ENCODE measurements at places on chromosomes 16 and 17.

GRCh38 chr17:51722994-51723393 is 435.5 kb downstream of the CA10 start:
- no peak for DNase-seq

DNA sequence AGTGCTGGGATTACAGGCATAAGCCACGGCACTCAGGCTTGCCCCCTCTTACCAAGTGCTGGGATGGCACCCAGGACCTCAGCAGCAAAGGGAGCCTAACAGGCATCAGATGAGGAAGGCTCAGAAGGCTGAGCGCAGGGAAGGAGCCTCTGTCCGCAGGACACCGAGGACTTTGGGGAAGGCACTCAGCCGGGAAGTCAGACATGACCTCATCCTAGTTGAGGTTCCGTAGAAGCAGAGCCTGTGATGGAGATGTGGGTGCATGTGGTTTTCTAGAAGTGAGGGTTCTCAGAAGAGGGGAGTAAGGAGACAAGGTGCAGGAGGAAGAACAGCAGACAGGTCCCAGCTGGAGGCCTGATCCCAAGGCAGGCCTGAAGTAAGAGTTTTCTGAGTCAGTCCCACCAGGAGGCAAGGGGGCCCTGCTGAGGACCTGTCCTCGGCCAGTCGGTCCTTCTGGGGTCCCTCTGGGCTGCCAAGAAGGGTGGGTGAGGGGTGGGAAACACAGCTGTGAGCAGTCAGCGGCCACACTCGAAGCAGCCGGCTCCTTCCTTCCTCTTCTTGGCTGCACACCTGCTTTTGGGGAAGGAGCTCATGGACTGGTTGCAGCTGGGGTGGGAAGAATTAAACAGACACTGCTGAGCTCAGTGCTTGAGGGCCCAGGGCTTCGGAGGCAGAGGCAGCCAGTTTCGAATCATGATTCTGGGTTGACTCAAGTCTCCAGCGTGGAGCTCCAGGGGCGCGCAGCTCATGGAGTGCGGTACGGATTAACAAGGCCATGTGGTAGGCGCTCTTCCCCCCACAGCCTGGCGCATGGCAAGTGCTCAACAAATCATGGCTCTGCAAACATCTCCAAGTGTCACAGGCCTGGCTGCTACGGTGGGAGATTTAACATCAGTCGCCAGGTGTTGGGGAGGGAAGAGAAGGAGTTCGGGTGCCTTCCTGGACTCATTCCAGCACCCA is 38.9 kb upstream of the SNN start:
- DNase-seq = no peak

DNA sequence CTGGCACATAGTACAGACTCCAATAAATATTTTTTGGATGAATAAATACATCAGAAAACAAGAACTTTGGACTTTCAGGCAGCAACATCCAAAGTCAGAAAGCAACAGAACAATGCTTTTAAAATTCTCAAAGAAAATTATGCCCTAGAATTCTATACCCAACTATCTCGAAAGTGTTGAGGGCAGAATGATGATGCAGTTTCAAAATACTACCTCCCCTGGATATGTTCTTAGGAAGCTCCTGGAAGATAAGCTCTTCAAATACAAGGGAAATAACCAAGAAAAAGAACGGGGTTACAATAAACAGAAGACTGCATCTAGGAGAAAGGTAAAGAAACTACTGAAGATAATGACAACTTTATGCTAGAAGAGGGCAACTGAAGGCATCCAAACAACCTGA is 11.0 kb downstream of the SIAH1 start:
- no peak for DNase-seq

- DNase-seq = no peak
Observed at GRCh38 chr17:28940675-28941074, 10.6 kb downstream of the PHF12 start.

DNA sequence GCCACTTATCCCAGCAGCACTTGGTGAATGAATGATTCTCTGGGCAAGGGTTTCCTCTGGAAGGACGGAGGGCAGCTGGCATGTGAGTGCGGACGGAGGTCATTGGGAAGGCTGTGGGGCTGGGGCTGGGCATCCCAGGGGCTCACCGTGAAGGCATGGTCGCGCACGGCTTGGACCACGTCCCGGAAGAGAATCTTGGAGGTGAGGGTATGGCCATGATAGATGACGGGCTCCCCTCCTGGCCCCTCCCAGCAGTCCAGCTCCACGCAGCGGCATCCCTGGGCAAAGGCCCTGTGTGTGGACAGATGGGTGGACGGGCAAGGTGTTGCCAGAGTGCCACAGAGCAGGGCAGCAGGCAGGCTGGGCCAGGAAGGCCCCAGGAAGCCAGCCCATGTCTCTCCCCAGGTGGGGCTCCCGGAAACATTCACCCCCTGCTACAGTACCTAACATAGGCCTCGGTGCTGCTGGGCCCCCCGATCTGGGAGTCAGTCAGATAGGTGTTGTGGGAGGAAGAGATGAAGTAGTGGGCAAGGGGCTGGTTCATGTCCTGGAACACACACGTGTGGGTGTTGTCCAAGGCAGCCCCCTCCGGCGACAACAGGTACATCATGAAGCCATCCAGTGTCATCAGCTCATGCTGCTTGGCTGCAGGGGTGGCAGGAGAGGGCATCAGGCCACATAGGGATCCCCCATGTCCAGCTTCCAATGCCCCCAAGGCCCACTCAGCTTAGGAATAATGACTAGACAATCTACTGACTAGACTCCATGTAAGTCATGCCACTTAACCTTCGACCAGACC is 14.3 kb downstream of the PLCD3 start:
- DNase-seq = no peak

DNA sequence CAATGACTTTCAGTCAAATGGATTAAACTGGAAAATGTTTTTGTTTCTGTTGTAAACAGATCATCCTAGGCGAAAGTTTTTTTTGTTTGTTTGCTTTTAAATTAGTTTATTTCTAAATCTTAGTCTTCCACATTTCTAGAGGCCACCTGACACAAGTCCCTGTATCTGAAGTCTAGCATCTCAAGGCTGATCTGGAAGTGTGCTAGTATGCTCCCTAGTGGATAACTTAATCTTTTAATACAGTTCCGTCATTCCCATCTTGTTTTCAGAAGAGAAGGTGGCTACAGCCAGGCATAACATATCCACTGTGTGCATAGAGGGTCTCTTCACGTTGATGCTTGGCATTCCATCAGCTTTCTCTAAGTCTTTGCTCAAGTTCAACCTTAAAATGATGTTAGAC is 7.6 kb downstream of the IFT20 start:
- no peak for DNase-seq

DNA sequence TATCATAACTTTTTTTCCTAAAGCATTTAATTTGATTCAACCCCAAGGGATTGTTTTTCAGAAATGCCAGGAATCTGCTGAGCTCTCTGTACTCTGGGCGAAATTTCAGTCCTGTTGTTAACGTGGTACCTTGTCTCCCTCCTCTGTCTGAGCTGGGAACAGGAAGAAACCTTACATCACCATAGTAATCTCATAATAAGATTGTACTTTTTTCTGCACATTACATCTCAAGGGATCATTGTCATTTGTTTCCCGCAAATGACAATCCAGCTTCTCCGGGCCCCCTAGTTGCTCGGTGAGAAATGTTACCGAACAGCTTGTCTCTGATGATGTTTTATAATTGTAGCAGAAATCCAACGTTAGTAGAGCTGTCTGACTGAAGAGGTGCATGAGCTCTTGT is 152.7 kb upstream of the ERCC4 start:
- DNase-seq = no peak

DNA sequence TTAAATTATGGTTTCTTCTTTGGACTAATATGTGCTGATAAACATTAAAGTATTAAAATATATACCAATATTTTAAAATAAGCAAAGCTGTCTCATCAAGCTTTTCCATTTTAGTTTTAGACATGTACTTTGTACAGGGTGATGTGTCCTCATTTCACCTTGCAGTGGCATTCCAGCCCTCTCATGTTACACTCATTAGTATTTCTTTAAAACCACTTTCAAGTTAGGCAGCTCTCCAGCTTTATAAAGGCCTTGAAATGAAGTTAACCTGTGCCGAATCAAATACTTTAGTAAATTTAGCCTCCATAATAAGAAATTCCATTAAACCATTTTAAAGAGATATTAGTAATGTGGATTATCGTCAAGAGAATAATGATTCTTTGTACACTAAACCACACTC is 107.6 kb upstream of the HLF start:
- no peak for DNase-seq

- DNase-seq = no peak
Observed at GRCh38 chr16:22641131-22641628, 130.5 kb downstream of the NPIPB5 start.

DNA sequence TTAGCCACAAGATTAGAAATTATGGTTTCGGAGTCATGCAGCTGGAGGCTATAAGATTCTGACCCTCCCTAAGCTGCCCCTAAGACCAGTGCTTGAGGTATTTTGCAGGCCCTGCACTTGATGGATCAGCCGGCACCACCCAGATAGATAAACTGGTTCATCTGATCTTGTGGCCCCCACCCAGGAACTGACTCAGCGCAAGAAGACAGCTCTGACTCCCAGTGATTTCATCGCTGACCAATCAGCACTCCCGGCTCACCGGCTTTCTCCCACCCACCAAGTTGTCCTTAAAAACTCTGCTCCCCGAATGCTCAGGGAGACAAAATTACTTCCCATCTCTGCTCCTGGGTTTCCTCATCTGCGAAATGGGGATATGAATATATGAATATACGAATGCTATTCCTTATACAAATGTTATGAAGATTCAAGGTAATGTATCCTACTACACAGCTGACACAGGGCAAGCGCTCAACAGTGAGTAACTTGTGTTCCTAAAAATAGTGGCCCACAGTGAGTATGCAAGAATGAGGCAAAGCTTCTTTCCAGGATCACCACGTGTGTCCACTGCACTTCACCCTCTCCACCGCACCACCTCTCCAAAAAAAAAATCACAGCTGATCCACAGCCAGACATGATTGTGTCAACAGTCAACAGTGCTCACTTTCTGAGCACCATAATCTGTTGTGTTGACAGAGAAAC is 33.3 kb upstream of the C16orf82 start:
- no peak for DNase-seq

DNA sequence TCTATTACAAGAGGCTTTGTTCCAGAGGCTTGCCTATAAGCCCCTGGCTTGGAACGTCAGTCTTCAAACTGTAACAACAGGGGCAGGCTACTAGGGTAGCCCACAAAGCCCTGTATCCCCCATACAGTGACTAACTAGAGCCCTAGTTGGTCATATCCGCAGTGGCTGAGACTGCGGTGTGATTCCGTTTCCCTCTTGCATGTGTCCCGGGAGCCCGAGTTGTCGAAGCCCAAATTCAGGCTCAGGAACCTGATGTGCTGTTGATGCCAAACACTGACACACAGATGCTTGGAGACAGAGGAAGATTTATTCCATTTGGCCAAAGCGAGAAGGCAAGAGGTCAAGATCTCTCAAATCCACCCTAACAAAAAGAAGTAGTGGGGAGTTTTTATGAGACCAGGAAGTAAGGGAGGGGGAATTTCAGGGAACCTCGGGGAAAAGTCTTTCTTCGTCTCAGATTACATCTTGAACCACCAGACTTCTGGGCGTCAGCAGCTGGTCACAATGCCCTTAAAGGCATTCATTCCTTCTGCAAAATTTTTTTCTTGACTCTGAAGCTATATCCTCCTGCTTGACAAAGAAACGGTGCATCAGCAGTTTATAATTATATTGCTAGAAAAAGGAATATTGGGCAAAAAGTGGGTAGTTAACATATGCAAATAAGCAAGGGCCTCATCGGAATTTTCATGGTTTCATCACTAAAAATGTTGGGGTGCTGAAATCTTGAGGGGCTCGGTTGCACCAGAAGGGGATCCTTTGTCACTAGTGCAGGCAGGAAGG is 879 bp downstream of the SLFN5 start:
- peak; percentile 66 for DNase-seq

GRCh38 chr16:25027281-25027680 is 12.1 kb upstream of the ARHGAP17 start:
- no peak for DNase-seq

DNA sequence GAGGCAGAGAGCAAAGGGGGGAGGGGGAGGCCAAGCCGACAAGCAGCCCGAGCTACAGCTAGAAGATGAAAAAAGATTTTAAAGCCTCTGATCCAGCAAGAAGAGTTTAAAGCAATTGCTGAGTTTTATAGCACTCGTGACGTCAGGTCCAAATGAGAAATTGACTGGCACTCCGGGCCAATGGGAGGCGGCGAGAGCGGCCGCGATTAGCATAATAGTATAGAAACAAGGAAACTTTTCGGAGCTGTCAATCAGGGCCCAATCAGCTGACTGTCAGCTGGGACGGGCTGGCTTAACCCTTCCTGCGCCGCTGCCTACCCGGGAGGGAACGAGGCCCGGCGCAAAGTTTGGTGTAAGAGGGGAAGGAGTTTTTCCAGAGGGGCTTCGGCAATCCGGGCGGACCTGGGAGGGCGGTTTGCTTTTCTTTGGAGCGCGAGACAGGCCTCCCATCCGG is at the start of gene MAF:
Gene MAF (minus strand): TSS at position 100 of the 454 bp plus-strand sequence. CDS start 835 bp downstream, outside the sequence.
- peak; percentile 88 for DNase-seq

DNA sequence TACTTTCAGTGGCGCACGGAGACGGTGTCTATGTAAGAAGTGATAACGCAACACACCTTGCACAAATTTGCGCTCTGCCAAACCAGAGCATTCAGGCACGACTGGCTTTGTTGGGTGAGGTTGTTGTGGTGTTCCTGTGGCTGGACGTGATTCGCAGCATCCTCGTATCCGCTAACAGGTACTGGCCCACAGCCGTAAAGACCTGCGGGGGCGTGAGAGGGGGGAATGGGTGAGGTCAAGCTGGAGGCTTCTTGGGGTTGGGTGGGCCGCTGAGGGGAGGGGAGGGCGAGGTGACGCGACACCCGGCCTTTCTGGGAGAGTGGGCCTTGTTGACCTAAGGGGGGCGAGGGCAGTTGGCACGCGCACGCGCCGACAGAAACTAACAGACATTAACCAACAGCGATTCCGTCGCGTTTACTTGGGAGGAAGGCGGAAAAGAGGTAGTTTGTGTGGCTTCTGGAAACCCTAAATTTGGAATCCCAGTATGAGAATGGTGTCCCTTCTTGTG is 510.9 kb downstream of the KCNJ18 start:
- DNase-seq = no peak

DNA sequence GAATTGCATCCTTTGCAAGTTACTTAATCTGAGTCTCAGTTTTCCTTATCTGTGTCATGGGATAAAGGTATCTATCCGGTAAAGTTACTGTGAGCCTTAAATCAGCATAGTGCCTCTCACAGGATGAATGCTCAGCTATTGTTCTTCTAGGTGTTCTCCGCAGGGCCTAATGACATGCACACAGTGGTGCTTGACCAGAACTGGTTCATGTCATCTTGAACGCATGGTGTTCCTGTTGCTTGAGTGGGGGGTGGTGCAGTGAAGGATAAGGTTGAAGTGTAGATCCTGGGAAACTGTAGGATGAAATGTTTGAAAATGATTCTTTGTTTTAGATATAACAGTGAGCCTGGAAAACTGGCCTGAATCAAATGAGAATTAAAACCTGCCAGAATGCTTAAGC is 4.0 kb downstream of the KRT40 start:
- no peak for DNase-seq

Measured in tibial nerve (tissue), 4 donors.